ENCODE measurements at places on chromosomes 5 and 9.

GRCh38 chr5:157308836-157309465, 43.0 kb downstream of the CYFIP2 start:
- peak; percentile 72 for DNase-seq

DNA sequence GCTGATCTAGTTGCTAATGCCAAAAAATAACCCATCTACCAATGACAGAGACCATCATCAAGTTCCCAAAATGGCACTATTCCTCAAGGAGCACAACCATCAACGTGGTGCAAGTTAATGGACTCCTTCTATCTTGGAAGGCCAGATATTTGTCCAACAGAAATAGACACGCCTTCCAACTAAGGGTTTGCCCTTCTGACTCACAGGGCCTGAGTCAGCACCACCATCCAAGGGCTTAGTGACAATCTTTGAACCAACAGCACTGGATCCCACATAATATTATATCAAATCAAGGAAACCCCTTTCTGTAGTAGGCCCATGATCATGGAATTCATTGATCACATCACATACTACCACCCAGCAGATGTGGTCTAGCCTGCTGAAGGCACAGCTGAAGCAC, 84.3 kb downstream of the MED27 start:
- DNase-seq: no peak

DNA sequence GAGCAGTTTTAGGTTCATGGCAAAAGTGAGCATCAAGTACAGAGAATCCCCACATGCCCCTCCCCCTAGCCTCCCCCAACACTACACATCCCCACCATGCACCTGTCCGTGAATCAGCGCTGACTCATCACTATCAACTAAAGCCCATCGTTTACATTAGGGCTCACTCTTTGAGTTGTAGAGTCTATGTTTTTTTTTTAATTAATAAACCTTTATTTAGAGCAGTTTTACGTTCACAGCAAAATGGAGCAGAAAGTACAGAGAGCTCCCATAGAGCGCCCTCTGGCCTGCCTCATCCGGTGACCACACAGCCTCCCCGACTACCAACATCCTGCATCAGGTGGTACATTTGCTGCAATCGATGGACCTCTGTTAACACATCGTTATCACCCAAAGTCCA, 47.9 kb upstream of the UNC5A start:
- no peak for DNase-seq

DNA sequence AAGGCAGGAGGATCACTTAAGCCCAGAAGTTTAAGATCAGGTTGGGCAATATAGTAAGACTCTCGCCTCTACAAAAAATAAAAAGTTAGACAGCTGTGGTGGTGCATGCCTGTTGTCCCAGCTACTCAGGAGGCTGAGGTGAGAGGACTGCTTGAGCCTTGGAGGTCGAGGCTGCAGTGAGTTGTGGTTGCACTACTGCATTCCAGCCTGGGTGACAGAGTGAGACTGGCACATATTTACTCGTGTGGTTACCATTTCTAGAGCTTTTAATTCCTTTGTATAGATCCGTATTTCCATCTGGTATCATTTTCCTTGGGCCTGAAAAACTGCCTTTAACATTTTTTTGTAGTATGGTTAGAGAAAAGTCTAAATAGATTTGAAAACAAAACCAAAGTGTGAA, 7.8 kb downstream of the IL6ST start:
- no peak for DNase-seq

GRCh38 chr9:124254261-124254682, 3.5 kb upstream of the NEK6 start:
- no peak for DNase-seq

DNA sequence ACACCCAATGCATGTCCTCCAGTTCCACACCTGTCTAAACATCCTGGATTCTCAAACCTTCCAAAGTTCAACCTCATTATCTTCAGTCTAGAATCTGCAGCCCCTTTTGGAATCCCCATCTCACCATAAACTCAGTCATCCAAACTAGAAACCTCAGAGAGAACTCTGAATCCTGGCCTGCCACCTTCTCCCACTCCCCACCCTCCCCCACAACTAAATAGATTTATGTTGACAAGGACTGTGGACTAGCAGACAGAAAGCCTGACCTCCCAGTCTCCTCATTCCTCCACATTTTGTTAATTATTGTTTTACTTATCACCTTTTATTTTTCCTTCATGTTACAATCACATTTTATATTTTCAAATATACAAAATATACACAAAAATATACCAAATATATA, 76.6 kb downstream of the MEF2C start:
- DNase-seq: no peak

DNA sequence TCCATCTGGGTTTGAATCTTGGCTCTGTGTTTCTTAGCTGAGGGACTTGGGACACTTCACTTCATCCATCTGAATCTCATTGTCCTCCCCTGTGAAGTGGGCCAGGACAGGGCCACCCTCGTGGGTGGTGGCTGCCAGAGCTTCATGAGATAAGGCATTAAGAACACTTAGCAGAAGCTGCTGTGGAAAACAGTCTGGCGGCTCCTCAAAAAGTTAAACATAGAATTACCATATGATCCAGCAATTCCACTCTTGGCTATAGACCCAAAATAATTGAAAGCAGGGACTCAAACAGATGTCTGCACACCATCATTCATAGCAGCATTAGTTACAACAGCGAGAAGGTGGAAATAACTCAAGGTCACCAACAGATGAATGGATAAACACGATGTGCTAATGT, 42.4 kb upstream of the GGTA1 start:
- no peak for DNase-seq

GRCh38 chr9:134532084-134532483, 109.5 kb upstream of the COL5A1 start:
- DNase-seq: no peak

DNA sequence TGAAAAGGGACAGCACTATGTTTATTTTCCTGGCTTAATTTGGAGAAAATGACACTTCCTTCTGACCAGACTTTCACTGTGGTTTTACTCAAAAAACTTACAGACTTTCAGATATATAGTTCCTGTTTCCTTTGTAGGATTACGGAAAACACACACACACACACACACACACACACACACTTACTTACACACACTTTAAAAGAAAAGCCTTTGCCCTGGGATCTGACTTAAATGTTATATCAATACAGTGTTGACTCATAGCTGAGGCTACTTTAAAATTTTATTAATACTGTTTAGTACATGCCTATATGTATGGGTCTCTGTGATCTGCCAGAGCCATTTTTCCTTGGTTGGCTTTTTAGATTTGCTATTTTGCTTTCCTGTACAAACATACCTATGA, 758.3 kb downstream of the DNAH5 start:
- no peak for DNase-seq

- DNase-seq: no peak
These were observed 242.2 kb downstream of the SMARCA2 start for GRCh38 chr9:2257248-2257929.

GRCh38 chr5:54317511-54318260, 7.3 kb upstream of the ARL15 start:
- DNase-seq: peak; percentile 44

GRCh38 chr5:7884491-7885267, 15.7 kb downstream of the MTRR start:
- DNase-seq: no peak

DNA sequence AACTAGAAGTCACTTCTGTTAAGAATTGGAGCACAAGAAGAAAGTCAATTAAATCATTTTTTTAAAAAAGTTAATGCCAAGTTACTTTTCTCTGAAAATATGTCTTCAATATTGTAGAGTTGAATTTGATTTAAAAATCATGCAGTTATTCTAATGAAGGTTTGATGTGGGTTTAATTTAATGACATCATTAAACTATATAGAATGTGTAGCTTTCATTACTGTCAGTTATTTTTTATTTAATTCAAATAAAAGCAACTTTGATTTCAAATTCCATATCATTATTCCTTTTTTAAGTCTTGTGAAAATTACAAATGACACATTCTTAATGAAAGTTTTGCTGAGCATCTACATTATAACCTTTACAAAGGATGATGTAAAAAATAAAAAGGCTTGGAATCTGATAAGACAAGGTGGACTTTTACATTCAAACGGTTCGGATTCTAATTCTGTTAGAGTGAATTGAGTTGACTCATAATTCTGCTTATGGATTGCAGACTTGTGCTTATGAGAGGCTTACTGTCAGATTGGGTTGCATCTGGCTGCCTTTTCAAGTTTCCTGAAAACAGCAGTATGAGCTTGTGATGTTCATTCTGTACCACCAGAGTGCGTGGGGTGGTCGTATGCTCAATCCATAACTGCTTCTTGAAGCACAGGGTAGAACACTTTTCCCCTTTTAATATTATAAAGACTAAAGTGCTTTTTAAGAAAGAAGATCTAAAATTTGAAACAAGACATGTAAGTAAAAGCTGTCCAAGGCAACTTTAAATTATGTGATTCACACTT, 253.0 kb upstream of the ARRDC3 start:
- no peak for DNase-seq

GRCh38 chr5:6719417-6719816, 6.2 kb downstream of the TENT4A start:
- DNase-seq: no peak

DNA sequence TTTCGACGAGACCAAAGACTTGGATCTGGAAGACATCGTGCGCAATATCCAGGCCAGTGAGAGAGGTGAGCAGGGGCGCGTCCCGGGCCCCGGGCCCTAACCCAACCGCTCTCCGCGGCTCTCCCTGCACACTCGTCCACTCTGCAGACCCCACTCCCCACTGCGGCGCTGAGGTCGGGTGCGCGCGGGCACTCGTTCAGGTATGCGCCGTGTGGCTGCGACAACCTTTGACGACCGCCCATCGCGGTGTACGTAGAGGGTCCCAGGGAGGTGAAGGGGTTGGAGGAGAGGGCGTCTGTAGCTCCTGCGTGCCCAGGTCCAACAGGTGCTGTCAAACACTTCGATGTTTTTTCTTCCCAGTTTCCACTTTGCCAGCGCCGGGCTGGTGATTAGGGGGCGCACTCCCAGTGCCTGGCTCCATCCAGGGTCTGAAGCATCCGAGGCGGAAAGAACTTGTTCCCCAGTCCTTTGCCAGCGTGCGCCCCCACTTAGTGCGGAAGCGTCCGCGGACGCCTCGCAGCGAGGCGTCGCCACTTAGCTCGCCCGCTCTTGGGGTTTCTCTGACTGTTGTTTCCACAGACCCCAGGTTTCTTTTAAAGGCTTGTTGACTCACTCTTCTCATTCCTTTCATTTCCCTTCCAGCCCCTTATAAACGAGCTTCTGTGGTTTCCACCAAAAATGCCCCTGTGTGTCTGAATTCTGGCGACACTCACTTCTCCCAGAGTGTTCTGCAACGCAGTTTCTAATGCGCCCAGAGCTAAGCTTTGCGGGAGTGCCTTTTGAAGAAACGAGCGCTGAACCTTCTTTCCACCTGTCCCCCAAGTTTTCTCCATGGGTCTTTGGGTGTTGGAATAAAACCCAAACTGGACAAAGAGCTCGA, 1.6 kb downstream of the NPR3 start:
- DNase-seq: peak; percentile 42

DNA sequence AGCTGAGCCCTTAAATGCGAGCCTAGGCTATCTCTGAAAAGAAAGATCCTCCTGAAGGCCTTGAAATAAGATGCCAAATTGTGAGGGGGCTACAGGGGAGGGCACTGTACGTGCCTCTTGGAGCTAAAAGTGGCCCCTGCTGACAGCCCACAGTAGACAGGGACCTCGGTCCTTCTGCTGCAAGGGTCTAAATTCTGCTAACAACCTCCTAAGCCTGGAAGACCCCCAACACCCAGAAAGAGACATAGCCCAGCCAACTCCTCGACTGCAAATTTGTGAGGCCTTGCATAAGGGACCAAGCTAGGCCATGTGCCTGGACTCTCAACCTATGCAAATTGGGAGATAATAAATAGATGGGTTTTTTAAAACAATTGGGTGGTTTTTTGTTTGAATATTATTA, 54.7 kb downstream of the UBE2QL1 start:
- DNase-seq: no peak

DNA sequence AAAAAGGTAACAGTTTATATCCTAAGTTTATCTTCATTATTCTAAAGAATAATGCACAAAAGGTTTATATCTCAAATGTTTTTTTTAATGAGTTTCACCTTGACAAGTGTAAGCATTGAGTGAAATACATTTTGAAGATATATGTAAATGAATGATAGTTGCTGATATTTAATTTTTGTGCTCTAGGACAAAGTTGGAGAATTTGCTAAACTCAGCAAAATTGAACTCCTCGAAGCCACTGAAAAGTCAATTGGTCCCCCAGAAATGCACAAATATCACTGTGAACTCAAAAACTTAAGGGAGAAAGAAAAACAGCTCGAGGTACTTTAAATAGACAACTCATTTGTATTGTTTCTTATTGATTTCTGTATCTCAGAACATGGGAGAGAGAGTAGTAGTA, 19.5 kb downstream of the SMC5 start:
- no peak for DNase-seq

GRCh38 chr5:138650196-138650595, 75.0 kb upstream of the HSPA9 start:
- DNase-seq: no peak

DNA sequence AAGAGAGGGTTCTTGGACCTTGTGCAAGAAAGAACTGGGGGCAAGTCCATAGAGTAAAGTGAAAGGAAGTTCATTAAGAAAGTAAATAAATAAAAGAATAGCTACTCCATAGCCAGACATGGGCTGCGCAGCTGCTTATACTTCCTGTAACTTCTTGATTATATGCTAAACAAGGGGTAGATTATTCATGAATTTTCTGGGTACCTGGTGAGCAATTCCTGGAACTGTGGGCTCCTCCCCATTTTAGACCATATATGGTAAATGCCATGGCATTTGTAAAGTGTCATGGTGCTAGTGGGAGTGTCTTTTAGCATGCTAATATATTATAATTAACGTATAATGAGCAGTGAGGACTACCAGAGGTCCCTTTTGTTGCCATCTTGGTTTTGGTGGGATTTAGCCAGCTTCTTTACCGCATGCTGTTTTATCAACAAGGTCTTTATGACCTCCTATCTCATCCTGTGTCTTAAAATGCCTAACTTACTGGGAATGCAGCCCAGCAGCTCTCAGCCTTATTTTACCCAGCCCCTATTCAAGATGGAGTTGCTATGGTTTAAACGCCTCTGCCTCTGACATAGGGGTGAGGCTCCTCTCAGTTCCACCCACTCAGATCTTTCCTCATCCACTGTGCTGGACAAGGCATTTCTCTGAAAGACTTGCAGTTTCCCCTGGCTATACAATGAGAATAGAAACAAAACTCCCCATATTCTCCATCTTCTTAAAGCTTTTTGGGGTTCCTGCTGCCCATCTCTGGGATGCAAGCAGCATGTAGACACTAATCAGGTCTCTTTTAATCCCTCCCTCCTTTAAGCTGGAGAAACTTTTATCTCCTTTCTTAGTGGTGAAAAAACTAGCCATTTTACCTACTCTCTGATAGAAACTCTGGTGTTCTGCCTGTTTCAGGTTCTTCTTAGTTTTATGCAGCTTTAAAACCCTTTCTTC, 91.2 kb downstream of the ARRDC3 start:
- DNase-seq: no peak

- no peak for DNase-seq
These were observed 448 bp upstream of the GPRIN1 start for GRCh38 chr5:176610435-176610773.

GRCh38 chr9:90459321-90459720, 183.3 kb downstream of the DIRAS2 start:
- no peak for DNase-seq

GRCh38 chr5:171968531-171968930, 37.9 kb downstream of the FBXW11 start:
- DNase-seq: no peak
